ENCODE measurements at places on chromosomes 16 and 17. TPM values are rescaled to one million over a fixed set of nuclear protein-coding genes. Genes with fewer than 3 reads are reported as not detected.

DNA sequence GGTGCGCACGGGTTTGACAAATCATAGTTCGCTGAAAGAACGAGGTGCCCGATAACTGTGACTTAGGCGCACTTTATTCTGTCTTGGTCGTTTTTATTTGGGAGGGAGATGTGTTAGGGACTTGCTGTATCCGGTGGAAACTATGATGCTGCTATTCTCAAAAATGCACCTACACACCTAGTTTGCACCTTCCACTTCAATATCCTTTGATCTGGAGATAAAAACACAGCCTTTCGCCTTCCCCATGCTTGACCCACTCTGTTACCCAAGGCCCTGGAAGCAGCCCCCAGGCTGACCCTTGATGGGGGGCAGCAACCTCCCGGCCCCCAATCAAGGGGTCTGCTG, 15.0 kb upstream of the FOXF1 start:
- H3K4me3 ChIP-seq, result no peak overlapping the region
- no peak overlapping the region for H3K27ac ChIP-seq
- no peaks in the 10 kb centered on the region for H3K27me3 ChIP-seq
- peaks cover 48% of the 10 kb centered on the region for H3K4me1 ChIP-seq
- peaks cover 25% of the 10 kb centered on the region for H3K36me3 ChIP-seq

GRCh38 chr16:84893467-84893848, 73.7 kb downstream of the CRISPLD2 start:
- H3K36me3 ChIP-seq, result no peaks in the 10 kb centered on the region
- no peak overlapping the region for H3K4me3 ChIP-seq
- no peaks in the 10 kb centered on the region for H3K4me1 ChIP-seq
- no peaks in the 10 kb centered on the region for H3K27me3 ChIP-seq
- no peak for DNase-seq
- no peak overlapping the region for H3K27ac ChIP-seq

DNA sequence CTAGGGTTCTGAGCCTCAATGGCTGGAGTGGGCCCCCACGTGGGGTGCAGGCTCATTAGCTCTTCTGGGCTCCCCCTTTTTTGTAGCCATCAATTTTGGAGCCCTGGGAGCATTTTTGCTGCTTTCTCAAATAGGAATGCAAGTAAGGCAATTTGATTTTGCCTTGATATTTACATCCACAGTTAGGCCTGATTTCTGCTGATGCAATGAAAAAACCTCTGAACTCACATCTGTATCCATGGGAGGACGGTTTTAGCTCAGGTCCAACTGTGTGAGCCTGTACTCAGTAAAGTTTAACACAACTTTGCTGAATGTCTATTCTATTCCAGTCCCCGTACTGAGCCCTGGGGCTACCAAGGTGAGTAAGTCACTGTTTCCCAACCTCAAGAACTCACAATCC, 425.0 kb downstream of the HAPSTR1 start:
- H3K4me1 ChIP-seq, result no peaks in the 10 kb centered on the region
- H3K27me3 ChIP-seq, result no peaks in the 10 kb centered on the region
- no peak overlapping the region for H3K4me3 ChIP-seq
- H3K36me3 ChIP-seq, result no peaks in the 10 kb centered on the region
- no peak overlapping the region for H3K27ac ChIP-seq
- no peak for DNase-seq

DNA sequence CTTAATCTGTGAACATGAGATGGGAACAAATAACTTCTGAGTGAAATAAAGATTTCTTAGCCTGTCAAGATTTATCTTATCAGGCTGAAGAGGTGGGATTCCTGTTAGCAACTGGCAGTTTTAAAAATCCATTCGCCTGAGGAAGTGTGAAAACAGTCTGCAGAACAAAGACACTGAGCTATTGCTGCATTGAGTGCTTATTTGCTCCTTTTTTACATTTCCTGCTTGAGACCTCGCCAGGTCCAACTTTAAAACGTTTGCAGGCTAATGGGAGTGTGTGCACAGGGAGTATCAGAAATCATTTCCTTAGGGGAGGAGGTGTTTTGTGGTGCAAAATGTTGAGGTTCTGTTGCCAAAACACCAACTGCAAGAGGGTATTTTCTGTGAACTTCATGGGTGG, 957.8 kb upstream of the RBFOX1 start:
- H3K36me3 ChIP-seq, result no peaks in the 10 kb centered on the region
- H3K4me1 ChIP-seq, result no peaks in the 10 kb centered on the region
- DNase-seq, result no peak
- H3K27ac ChIP-seq, result no peak overlapping the region
- H3K27me3 ChIP-seq, result no peaks in the 10 kb centered on the region

DNA sequence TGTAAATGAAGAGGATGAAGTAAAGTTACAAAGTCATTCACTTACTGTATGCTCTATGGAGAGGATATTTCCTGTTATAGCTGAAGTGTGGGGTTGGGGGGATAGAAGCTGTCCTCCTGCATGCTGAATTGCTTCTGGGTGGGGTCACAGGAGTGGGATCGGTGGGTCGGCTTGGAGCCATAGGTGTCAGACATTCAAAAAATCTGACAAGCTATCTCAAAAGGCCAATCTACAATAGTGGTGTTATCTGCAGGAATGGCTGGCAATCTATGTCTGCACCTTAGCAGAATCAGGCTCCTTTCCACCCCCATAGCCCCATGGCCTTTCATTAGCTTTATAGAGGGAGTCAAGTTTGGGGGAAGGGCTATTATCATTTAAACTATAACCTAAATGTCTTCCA, 104.9 kb downstream of the ABCC12 start:
- peaks cover 12% of the 10 kb centered on the region for H3K27me3 ChIP-seq
- no peaks in the 10 kb centered on the region for H3K36me3 ChIP-seq
- no peak for DNase-seq
- H3K4me3 ChIP-seq, result no peak overlapping the region

DNA sequence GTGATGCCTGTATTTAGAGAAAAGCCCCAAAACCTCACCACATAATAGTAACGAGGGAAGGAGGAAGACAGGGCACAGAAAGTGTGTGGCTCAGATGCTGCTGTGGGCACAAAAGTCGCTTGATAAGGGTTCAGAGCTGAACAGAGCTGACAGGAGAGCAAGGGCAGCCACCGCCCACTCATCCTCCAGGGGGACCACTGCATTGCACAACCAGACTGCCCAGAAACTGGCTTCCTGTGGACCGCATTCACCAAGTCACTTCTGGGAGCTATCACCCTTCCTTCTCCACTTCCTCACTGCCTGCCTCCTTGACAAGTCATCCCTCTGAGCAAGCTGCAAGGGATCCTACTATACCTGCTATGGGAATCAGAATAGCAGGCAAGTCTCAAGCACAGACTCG, 512.4 kb upstream of the CDH11 start:
- H3K4me3 ChIP-seq, result no peak overlapping the region
- no peaks in the 10 kb centered on the region for H3K36me3 ChIP-seq
- no peaks in the 10 kb centered on the region for H3K4me1 ChIP-seq
- no peak overlapping the region for H3K27ac ChIP-seq
- H3K27me3 ChIP-seq, result peaks cover 4% of the 10 kb centered on the region
- DNase-seq, result no peak

DNA sequence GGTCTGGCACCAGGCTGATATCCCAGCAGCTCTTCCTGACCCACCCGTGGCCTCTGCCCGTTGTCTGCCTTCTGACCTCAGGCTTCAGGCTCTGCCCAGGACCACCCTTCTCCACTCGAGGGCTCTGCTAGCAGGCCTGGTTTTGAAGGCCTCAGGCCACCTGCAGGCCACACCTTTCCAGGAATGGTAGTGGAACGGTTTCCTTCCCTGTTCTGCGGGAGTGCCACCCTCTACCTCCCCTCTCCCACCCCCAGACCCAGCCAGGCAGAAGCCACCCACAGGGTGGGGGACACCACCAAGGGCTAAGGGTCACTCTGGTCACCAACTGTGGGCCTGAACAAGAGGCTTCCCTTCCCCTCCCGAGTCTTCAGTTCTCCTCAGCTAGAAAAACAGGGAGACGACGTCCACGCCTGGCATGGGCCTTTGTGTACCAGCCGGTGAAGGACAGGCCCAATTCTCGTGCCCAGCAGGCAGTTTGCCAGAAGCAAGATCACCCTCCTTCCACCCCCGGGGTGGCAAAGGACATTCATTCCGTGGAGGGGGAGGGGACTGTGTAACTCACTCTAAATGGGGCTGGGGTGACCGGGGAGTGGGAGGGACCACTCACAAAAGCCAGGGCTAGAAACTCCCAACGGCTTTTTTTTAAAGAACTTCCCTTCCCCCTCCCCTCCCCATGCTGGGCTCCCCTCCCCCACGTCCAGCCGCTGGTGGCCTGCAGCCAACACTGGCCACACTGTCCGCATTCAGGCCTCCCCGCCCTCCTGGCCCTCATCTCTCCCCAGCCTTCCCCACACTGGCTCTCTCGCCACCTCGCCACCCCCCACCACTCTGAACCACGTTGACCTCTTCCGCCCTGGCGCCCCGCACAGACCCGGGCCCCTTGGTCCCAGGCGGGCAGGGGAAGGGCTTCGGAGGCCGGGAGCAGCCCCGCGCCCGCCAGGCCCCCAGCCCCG, 7.7 kb downstream of the CBX4 start:
- no peak overlapping the region for H3K4me3 ChIP-seq
- no peak overlapping the region for H3K27ac ChIP-seq
- peaks cover 13% of the 10 kb centered on the region for H3K4me1 ChIP-seq
- no peaks in the 10 kb centered on the region for H3K27me3 ChIP-seq

DNA sequence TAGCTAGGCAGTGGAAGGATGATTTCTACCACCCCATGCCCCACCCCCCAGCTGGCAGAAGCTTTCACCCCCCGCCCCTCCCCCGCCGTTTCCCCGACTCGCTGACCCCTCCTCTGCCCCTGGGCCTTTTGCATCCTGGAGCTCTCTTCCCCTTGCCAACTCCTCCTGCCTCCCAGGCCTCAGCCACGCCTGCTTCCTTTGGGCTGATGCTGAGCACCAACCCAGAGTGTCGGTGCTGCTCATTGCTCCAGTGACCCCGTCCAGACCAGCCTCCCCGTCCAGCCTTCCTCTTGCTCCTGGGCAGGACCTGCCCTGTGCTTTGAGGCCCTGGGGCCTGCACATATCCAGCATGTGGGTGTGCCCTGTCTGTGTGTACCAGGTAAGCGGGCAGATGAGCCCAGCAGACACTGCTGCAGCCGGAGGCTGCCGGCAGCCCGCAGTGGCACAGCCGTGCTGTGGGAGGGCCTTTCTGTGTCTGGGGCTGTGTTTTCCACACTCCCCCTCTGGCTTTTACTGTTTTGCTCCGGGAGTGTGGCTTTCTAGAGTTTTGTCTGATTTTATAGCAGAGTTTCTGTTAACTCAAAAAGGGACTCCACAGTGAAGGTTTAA, 72.9 kb downstream of the JPH3 start:
- no peak overlapping the region for H3K27ac ChIP-seq
- no peak for DNase-seq
- H3K4me3 ChIP-seq, result no peak overlapping the region
- peaks cover 20% of the 10 kb centered on the region for H3K27me3 ChIP-seq

DNA sequence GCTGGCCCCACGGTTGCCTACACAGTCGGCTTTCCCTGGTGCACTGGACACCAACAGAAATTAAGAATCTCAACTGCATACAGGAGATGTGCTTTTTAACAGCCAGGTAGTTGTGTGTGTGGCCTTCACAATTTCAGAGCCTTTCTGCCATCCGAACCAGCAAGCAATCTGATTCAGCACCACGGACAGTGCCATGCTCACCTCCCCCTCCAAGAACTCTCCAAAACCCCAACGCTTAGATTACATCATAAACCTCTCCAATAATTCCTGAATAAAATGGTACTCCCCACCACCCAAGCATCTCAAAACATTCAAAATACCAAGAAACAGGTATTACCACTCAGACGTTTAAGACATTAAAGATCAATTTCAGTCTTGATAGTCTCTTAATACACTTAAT, 31.8 kb downstream of the USP7 start:
- no peak overlapping the region for H3K27ac ChIP-seq
- DNase-seq, result no peak
- H3K27me3 ChIP-seq, result no peaks in the 10 kb centered on the region
- no peaks in the 10 kb centered on the region for H3K4me1 ChIP-seq
- H3K36me3 ChIP-seq, result peaks cover 30% of the 10 kb centered on the region
- H3K4me3 ChIP-seq, result no peak overlapping the region

- no peaks in the 10 kb centered on the region for H3K27me3 ChIP-seq
- no peak for DNase-seq
- no peak overlapping the region for H3K4me3 ChIP-seq
- H3K4me1 ChIP-seq, result no peaks in the 10 kb centered on the region
- peaks cover 32% of the 10 kb centered on the region for H3K36me3 ChIP-seq
- H3K27ac ChIP-seq, result no peak overlapping the region
Observed at GRCh38 chr16:19506965-19507364, 14.9 kb downstream of the GDE1 start.

- H3K27me3 ChIP-seq, result no peaks in the 10 kb centered on the region
- peak overlapping the region; percentile 81 for H3K27ac ChIP-seq
- peak; percentile 92 for DNase-seq
- no peaks in the 10 kb centered on the region for H3K36me3 ChIP-seq
Observed at GRCh38 chr17:27533874-27534815, 77.9 kb downstream of the KSR1 start.

GRCh38 chr17:17983376-17983775, 10.7 kb downstream of the DRC3 start:
- no peak overlapping the region for H3K4me3 ChIP-seq
- H3K27ac ChIP-seq, result no peak overlapping the region
- no peak for DNase-seq
- no peaks in the 10 kb centered on the region for H3K36me3 ChIP-seq

GRCh38 chr17:28511858-28512461, 5.8 kb downstream of the FOXN1 start:
- no peak overlapping the region for H3K4me3 ChIP-seq
- peaks cover 50% of the 10 kb centered on the region for H3K27me3 ChIP-seq
- no peak for DNase-seq
- H3K4me1 ChIP-seq, result no peaks in the 10 kb centered on the region

RSL1D1 gene
- total RNA-seq, result 120 TPM
